ENCODE measurements at places on chromosomes 7 and 10.

- no peak for DNase-seq
Measured at GRCh38 chr7:158174947-158175346, 412.7 kb downstream of the PTPRN2 start.

DNA sequence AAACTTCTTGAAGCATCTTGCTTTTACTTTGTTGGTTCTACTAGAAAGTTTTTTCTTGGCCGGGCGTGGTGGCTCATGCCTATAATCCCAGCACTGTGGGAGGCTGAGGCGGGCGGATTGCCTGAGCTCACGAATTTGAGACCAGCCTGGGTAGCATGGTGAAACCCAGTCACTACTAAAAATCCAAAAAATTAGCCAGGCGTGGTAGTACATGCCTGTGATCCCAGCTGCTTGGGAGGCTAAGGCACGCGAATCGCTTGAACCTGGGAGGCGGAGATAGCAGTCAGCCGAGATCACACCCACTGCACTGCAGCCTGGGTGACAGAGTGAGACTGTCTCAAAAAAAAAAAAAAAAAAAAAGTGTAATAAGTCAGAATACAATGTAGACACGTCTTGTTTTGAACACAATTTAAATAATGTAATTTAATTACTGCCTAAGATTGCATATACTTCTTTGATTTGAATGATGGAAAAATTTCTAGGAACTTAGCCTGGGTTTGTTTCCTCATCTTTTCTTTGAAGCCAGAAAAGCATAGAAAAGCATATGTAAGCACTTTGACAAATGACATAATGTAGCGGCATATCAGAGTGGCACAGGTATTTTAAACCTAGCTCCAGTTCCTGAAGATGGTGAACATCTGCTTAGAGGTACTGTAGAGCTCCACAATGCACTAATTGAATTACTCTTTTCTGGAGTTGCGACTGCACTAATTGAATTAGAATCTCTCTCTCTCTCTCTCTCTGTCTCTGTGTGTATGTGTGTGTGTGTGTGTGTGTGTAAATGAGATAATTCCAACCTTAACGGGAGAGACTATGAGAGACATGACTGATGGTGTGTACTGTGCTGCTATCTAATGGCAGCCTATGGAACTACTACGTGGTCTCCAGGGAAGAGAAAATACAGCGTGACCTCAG is 87.8 kb downstream of the BTRC start:
- peak; percentile 62 for DNase-seq

GRCh38 chr10:22606164-22606614 is 108.2 kb downstream of the PIP4K2A start:
- DNase-seq, result no peak

DNA sequence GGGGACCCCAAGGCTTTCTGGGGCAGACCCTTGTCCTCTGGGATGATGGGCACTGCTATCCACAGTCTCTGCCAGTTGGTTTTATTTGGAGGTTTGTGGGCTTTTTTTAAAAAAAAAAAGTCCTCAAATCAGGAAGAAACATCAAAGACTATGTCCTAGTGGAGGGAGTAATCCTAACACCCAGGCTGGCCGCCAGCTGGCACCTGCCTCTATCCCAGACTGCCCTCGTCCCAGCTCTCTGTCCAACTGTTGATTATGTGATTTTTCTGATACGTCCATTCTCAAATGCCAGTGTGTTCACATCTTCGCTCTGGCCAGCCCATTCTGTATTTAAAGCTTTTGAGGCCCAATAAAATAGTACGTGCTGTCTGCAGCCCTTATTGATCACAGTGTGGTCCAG is 61.0 kb upstream of the LRRC4 start:
- no peak for DNase-seq

GRCh38 chr7:80833289-80834268 is 85.3 kb downstream of the SEMA3C start:
- DNase-seq, result no peak

DNA sequence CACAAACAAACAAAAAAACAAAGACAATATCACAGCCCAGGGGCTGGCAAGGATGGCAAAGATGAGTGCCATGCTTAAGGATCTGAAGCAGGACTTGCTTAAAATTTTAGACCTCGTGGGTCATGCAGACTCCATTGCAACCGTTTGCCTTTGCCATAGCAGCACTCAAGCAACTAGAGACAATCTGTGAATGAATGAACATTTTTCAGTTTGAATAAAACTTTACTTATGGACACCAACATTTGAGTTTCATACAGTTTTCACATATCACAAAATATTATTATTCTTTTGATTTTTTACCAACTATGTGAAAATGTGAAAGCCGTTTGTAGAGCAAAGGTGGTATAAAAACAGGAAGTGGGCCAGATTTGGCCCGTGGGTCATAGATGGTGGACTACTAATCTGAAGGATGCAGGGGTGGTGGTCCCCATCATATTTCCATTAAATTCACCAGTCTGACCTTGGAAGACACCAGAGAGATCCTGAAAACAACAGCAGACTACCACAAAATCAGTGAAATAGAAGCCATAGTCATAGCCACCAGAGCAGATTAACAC is 8.3 kb upstream of the RBM17 start:
- no peak for DNase-seq

DNA sequence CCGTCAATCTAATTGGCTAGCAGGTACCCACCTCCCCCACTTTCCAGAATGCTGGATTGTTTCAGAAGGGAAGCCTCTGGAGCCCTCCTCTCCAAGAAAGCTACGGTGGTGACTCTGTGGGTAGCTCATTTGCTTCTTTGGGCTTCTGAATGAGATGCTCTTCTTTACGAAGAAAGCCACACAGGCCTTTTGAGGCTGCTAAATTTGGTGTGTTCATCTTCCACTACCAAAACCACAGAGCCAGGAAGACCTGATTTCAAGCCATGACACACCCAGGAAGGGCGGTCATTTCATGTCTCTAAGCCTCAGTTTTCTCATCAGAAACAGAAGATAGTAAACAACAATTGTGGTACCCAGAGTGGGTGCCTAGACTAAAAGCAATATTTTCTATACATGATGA is 901.2 kb downstream of the KCNMA1 start:
- DNase-seq, result no peak

DNA sequence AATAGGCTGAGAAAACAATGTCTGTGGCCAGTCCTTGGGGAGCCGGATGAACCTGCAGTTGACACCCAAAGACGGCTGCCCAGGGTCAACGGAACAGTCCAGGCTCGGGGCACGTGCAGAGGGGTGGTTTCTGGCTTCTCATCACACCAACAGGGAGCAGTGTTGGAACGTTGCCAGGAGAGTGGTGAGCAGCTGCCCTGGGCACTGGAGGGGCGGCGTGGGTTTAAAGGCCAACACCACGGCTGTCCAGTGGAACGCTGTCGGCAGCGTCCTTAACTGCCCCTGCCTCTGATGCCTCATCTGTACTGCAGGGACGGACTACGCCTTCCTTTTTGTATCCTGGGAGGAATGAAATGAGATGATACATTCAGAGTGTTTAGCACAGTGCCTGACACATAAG is 19.8 kb downstream of the JCAD start:
- no peak for DNase-seq

DNA sequence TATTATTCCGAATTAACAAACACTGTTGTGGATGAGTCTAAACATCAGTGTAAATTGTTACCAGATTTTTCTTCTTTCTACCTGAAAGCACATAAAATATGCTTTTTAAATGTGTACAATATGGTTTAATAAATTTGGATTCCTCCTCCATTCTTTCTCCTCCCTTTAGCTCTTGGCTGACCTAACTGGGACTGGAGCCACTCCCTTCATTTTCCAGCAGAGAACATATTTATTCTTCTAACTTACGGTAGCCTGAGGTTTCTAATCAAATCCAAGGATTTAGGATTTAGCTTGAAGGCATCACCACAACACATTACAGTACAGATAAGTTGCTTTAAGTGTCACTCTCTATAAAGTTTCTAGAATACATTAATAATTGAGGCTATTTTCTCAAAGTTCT is 88.2 kb upstream of the SEMA3C start:
- DNase-seq, result no peak

GRCh38 chr7:27971171-27971812 is 209.3 kb downstream of the JAZF1 start:
- DNase-seq, result no peak

- no peak for DNase-seq
Measured at GRCh38 chr10:120421250-120421649, 35.8 kb upstream of the PLPP4 start.

DNA sequence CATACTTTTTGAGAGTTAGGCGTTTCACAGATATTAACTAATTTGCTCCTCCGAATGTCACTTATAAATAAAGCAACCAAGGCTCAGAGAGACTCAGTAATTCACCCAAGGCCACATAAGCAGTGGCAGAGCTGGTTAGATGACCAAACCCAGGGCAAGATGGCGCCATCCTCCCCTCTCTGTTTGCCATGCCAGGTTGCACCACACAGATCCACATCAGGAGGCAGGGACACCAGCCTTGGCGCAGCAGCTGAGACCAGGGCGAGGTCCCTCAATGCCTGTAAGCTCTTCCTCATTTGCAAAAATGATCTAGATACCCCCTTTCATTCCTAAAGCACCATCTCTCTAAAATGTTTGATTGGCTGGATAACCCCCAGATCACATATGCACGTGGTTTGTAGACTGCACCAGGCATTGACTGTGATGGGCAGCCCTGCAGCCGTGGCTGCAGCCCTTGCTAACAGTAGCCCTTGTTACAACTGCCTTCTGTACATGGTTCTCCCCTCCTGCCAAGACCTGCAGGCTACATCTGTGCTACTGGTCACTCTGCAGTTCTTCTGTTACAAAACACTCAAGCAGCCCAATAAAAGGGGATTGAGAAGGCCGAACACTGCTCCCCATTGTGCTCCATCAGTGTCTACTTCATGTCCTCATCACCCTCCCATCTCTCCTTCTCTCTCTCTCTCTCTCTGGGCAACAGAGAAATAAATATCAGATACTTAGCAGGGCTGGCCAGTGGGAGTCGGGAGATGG is 298.6 kb downstream of the PRPF18 start:
- DNase-seq, result no peak

GRCh38 chr7:143015084-143015483 is 11.8 kb downstream of the OR9A2 start:
- DNase-seq, result no peak

DNA sequence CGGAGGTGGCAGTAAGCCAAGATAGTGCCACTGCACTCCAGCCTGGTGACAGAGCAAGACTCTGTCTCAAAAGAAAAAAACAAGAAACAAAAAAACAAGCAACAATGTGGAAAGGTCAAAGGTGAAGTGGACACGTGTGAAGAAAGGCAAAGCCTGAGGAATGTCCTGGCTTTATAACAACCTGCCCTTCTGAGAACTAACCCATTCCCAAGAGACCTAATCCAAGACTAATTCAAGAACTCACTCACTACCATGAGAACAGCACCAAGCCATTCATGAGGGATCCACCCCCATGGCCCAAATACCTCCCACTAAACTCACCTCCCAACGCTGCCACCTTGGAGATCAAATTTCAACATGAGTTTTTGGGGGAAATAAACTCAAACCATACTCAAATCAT is 47.5 kb upstream of the KIF5B start:
- no peak for DNase-seq

DNA sequence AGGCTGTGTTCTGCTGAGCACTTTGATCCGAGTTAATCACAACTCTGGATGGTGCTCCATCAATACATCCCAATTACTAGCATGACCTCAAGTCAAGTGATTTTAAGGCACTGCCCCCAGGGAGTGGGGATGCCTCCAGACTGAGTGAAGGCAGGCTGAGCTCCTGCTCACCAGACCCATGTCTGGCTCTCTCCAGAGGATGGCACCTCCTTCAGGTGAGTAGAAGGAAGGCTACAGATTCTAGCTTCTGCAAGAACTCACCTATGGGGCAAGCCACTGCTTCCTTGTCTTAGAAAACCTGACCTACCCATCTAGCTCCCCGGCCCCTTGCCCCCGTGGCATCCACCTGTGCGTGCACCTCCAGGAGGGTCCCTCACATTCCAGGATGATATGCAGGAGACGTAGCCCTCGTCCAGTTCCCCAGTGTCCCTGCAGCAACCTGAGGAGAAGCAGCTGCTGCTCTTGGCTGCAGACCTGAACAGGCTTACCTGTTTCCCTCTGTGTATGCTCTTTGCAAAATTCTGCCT is 390.3 kb downstream of the GRID1 start:
- DNase-seq, result no peak

DNA sequence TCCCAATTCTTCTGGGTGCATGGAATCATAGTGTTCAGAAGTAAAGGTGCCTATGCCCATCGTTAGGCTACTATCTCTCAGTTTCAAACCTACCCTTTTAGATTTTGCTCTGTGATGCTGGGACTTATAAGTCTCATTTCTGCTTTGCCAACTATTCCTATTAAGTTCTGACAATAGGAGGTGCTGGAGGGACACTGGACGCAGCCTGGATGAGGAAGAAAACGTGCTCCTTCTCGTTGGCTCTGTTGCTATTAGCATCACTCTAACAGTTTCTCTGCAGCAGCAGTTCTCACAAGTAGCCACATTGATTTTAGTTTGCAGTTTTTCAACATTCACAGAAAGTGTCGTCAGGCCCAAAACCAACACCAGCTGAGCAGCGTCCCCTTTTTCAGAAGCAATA is 72.4 kb downstream of the ABCC2 start:
- no peak for DNase-seq

All from NCI-H2081 treated with DMSO at 0.1 percent for 48 hours (cell line).